Natural killer cell treated with Interleukin-12 subunit alpha and Interleukin-12 subunit beta and Interleukin-15 and Interleukin-18, amount 100 ng/mL, for 72 hours (primary cell): ENCODE measurements at places on chromosomes 6 and 20. TPM values are rescaled to one million over a fixed set of nuclear protein-coding genes. Genes with fewer than 3 reads are reported as not detected.

- H3K36me3 ChIP-seq, result no peaks in the 10 kb centered on the region
- H3K27ac ChIP-seq, result no peak overlapping the region
- no peak for DNase-seq
- H3K4me1 ChIP-seq, result peaks cover 13% of the 10 kb centered on the region
- no peaks in the 10 kb centered on the region for H3K27me3 ChIP-seq
These were observed 333.5 kb downstream of the RNGTT start for GRCh38 chr6:88629838-88630494.

PAX1 gene
- not detected for total RNA-seq

GRCh38 chr6:167815296-167815980 lies 11.3 kb upstream of the AFDN start:
- no peak overlapping the region for H3K27ac ChIP-seq
- no peak overlapping the region for H3K4me3 ChIP-seq
- no peak for DNase-seq
- H3K27me3 ChIP-seq, result peaks cover 31% of the 10 kb centered on the region
- no peaks in the 10 kb centered on the region for H3K4me1 ChIP-seq

- H3K36me3 ChIP-seq, result no peaks in the 10 kb centered on the region
- H3K27me3 ChIP-seq, result no peaks in the 10 kb centered on the region
- H3K4me3 ChIP-seq, result no peak overlapping the region
- no peak for DNase-seq
- no peak overlapping the region for H3K27ac ChIP-seq
- no peaks in the 10 kb centered on the region for H3K4me1 ChIP-seq
These were observed 259.2 kb downstream of the PRKN start for GRCh38 chr6:162468326-162468725.

DNA sequence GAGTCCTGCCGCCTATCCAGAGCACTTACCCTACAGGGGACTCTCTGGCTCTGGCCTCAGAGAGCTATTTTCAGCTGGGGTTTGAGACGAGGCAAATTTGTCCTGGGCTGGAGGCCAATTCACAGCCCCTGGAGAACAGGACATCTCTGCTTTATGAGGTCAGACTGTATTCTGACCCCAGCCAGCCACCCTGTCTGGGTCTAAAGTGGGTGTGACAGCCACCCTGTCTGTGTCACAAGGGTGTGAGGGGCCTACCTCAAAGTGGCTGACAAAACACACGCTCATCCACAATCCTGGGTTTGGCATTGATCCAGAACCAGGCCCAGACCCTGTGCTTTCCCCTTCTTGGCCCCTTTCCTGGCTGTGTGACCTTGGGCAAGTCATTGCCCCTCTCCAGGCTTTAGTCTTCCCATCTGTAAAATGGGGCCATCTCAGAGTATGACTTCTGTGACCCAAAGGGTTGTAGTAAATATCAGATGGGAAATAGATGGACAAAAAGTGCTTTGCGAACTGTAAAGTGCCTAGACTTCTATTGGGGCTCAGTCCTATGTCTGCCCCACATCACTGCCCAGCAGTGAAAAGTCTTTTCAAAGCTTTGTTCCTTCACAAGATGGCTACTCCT lies 44.1 kb upstream of the TGM2 start:
- H3K36me3 ChIP-seq, result no peaks in the 10 kb centered on the region
- H3K4me3 ChIP-seq, result no peak overlapping the region
- DNase-seq, result peak; percentile 37
- H3K27me3 ChIP-seq, result peaks cover 18% of the 10 kb centered on the region
- H3K4me1 ChIP-seq, result no peaks in the 10 kb centered on the region

DNA sequence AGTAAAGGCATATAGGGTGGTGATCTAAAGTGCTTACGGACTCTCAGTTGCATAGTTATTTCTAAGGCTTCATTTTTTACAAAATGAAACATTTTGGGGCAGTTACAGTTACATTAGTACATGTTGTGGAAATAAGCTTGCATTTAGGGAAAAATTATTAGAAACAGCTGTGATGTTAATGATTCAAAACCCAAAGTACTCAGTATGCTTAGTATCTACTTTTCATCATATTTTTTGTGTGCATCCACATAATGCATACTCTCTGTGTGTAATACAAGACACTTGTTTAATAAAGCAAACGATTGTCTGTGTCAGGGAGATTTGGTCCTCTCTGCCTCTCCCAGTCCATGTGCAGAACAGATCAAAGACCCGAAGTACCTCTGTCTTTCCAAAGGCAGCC lies 11.4 kb upstream of the TBX18 start:
- H3K36me3 ChIP-seq, result peaks cover 6% of the 10 kb centered on the region
- no peak overlapping the region for H3K27ac ChIP-seq
- DNase-seq, result no peak
- peaks cover 40% of the 10 kb centered on the region for H3K27me3 ChIP-seq
- no peak overlapping the region for H3K4me3 ChIP-seq
